ENCODE measurements at places on chromosomes 1 and 21. TPM values are rescaled to one million over a fixed set of nuclear protein-coding genes. Genes with fewer than 3 reads are reported as not detected.

The IGSF3 gene
- polyA plus RNA-seq: not detected

The CYP4Z1 gene
- polyA plus RNA-seq: not detected

- DNase-seq: no peak
- H3K4me1 ChIP-seq: no peaks in the 10 kb centered on the region
- no peak overlapping the region for H3K27ac ChIP-seq
- H3K36me3 ChIP-seq: no peaks in the 10 kb centered on the region
- no peak overlapping the region for H3K4me3 ChIP-seq
Observed at GRCh38 chr1:22133247-22133930, 9.5 kb downstream of the WNT4 start.

DNA sequence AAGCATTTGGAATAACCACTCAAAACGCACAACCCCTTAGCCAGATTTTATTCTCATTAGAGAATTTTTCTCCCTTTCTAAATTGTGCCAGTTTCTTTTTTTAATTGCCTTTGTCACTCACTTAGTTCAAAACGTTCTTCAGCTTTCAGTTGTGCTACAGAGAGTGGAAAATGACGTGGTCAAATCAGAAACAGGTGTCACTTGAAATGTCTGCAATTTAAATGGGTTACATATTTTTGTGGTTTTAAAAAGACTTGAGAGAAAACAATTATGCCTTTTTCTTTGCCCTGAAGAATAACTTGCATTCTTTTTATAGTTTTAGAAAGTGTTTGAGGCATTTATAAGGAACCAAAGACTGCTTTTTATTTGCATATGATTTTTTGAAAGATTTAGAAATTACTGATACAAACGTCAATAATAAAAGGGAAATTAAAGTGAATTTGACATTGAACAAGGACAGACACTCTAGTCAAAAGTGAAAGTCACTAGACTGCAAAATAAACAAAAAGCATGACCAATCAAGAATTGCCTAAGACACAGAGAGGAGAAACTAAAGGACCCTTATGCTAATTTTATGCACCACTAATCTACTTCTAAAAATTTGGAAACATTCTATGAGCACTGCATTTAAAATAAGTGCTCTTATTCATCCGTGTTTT is 191.0 kb downstream of the TPR start:
- no peak overlapping the region for H3K27ac ChIP-seq
- H3K4me3 ChIP-seq: peak overlapping the region; percentile 6
- no peaks in the 10 kb centered on the region for H3K27me3 ChIP-seq
- no peaks in the 10 kb centered on the region for H3K4me1 ChIP-seq

GRCh38 chr21:35223480-35224156 is 174.5 kb upstream of the RUNX1 start:
- no peaks in the 10 kb centered on the region for H3K36me3 ChIP-seq
- peaks cover 62% of the 10 kb centered on the region for H3K4me1 ChIP-seq
- H3K4me3 ChIP-seq: no peak overlapping the region
- no peak for DNase-seq
- H3K27me3 ChIP-seq: peaks cover 5% of the 10 kb centered on the region
- H3K27ac ChIP-seq: peak overlapping the region; percentile 47

DNA sequence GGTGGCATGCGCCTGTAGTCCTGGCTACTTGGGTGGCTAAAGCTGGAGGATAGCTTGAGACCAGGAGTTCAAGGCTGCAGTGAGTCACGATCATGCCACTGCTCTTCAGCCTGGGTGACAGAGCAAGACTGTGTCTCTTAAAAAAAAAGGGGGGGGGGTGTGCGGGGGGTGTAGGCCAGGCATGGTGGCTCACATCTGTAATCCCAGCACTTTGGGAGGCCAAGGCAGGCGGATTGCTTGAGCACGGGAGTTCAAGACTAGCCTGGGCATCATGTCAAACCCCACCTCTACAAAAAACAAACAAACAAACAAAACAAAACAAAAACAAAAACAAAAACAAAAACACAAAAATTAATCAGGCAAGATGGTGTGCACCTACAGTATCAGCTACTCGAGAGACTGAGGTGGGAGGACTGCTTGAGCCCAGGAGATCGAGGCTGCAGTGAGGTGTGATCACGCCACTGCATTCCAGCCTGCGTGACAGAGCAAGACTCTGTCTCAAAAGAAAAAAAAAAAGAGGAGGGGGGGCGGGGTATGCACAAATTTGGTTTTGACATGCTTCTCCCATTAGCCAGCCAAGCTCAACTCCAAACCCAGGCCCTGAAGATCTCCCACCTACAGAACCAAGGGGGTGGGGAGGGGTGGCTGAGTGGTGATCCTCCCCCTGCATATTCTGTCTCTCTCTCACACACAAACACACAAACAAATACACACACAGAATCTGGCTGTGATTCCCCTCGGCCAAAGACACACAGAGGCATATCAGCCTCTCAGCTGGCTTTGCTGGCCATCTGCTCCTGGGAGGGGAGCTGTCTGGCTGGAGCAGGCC is 3.1 kb downstream of the PTAFR start:
- peak overlapping the region; percentile 80 for H3K4me3 ChIP-seq
- DNase-seq: no peak
- peak overlapping the region; percentile 56 for H3K27ac ChIP-seq
- peaks cover 4% of the 10 kb centered on the region for H3K27me3 ChIP-seq
- H3K4me1 ChIP-seq: peaks cover 58% of the 10 kb centered on the region
- H3K36me3 ChIP-seq: no peaks in the 10 kb centered on the region

GRCh38 chr1:111272081-111272480 is 18.6 kb upstream of the CHIA start:
- H3K27me3 ChIP-seq: peaks cover 18% of the 10 kb centered on the region
- no peak overlapping the region for H3K4me3 ChIP-seq
- H3K4me1 ChIP-seq: peaks cover 11% of the 10 kb centered on the region
- no peak for DNase-seq
- H3K36me3 ChIP-seq: peaks cover 5% of the 10 kb centered on the region
